Stimulated activated CD4-positive, alpha-beta T cell treated with anti-CD3 and anti-CD28 coated beads, Interleukin-1b, Interleukin-23, amount 100 ng/mL, for 1 hour (primary cell): ENCODE measurements at places on chromosomes 2 and 18.

- no peak for DNase-seq
Measured at GRCh38 chr2:43126817-43127207, 99.6 kb downstream of the ZFP36L2 start.

- no peak for DNase-seq
Measured at GRCh38 chr2:141259683-141260082, 871.1 kb downstream of the LRP1B start.

DNA sequence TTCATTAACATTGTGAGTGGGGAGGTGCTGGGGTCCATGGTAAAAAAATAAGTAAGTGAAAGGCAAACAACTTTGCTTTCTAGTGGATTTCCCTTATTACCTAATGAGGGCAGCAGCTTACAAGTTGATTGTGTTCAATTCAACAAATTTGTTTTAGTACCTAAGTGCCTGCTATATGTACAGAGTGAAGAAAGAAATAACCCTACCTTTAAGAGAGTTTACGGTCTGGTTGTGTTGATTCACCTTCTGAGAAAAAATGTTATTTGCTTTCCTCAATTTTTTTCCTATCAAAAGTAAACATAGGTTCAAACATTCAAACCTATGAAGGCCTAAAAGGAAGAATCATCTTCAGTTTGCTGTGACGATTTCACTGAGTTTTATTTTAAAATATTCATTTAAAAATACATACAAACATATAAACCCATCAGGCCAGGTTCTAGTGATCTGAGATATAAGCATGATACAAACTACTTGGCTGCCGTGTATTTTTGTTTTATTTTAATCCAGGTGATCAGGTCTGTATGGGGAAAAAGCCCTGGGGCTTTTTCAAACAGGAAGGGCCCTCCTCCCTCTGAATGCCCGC, 1.5 kb upstream of the SPTBN1 start:
- no peak for DNase-seq

- DNase-seq, result no peak
Measured at GRCh38 chr2:106185475-106186184, 8.5 kb downstream of the UXS1 start.

GRCh38 chr2:189569295-189569910, 11.2 kb downstream of the SLC40A1 start:
- no peak for DNase-seq

GRCh38 chr18:79718126-79718525, 38.5 kb downstream of the CTDP1 start:
- no peak for DNase-seq

DNA sequence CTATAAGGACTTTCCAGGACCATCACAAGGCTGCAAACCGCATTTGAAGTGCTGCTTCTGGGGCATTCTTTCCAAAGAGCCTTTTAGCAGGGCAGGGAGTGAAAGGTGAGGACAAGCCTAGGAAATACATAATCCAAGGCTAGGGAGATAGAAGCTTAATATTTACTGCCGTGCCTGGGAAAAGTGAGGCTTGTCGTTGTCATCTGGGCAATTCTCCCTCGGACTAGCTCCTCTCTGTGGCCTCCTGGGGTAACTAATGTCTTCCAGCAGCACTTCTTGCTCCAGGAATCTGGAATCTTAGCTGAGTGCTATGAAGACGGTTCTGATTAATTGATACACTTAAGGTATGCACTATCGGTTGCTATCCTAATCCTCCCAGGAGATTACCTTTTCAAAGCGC, 69.3 kb upstream of the ATL2 start:
- DNase-seq, result no peak
